PC-3 (cell line): ENCODE measurements at places on chromosomes 6 and 20. TPM values are rescaled to one million over a fixed set of nuclear protein-coding genes. Genes with fewer than 3 reads are reported as not detected.

Gene MDFI
- total RNA-seq = 96.4 and 113 TPM in 2 replicates

Gene TGM3
- not detected in 2 replicates for total RNA-seq

Gene SLC35B3
- 6.5 and 8.1 TPM in 2 replicates for total RNA-seq

Gene ROS1
- total RNA-seq = 0.07 and 0.17 TPM in 2 replicates
